Cortex of kidney (tissue), 1 donor: ENCODE measurements at places on chromosomes 2 and 18.

DNA sequence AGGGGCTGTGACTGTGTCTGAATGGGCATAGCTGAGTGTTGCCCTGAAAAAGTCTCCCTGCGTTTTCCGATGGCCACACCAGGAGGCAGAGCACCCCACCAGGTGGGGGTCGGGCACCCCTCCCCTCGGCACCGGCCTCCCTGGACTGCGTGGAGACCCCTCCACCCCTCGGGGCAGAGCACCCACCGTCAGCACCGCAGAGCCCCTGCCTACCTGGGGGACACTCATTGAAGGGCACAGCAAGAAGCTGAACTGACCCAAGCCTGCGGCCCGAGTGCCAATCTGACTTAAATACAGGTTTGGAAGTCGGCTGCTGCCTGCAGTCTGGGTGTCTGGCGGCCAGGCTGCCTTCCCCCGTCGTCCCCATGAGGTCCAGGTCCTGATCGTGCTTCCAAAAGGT is 69.9 kb downstream of the KCNG2 start:
- no peak for DNase-seq

- DNase-seq = no peak
Measured at GRCh38 chr2:20136149-20136548, 84.7 kb upstream of the LAPTM4A start.

- no peak for DNase-seq
Measured at GRCh38 chr2:169362118-169362893, at the start of gene LRP2. Gene LRP2 (minus strand): TSS chr2:169362534. CDS start chr2:169362399, 135 bp downstream.

GRCh38 chr2:5692561-5693286 is 540 bp downstream of the SOX11 start:
- DNase-seq = no peak

- DNase-seq = no peak
Measured at GRCh38 chr18:1483385-1483784, 578.7 kb downstream of the ADCYAP1 start.

DNA sequence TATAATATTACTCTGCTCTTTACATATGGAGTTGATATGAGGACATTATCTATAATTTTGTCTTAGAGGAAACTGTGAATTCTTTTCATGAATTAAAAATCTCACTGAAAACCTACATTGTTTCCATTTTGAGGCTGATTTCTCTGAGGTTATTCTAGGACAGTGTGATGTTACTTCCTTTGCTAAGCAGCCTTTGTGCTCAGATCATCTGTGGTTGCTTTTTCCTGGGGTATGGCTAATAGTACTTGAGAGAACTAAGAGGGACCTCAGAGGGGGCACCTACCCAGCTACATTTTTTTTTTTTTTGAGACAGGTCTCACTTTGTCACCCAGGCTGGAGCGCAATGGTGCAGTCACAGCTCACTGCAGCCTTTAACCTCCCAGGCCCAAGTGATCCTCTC is 8.7 kb upstream of the MPP4 start:
- DNase-seq = no peak

DNA sequence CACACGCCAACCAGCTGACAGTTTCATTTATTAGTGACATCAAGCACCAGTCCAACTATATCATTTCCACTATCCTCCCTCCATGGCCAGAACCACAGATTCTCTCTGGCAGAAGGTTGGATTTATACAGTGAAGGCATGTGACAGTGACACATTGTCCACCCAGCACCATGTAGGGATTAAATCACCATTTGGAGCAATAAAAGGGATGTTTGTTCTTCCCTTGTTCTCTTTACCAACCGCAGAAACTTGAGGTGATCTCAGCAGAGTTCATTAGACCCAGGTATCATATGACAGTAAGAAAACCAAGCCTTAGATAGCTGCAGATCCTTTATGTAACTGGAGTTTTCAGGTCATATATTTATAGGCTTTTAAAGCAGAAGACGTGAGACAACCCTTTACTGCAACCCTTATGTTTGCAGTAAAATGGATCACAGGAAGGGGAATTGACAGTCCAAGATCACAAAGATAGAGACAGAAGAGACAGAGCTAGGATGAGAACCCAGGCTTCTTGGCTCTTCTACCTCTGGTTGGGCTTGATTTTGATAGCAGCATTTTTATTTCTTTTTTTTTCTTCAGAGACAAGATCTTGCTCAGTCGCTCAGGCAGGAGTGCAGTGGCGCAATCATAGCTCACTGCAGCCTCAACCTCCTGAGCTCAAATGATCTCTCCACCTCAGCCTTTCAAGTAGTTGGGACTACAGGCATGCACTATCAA is 80.1 kb downstream of the XDH start:
- no peak for DNase-seq

GRCh38 chr18:38453880-38454279 is 888.3 kb upstream of the CELF4 start:
- no peak for DNase-seq

- DNase-seq = no peak
Measured at GRCh38 chr2:112272669-112273068, 2.7 kb upstream of the ZC3H6 start.

- no peak for DNase-seq
Measured at GRCh38 chr2:238523158-238524110, 96.7 kb downstream of the ASB1 start.
